IPS DF 19.7 (cell line): ENCODE measurements at places on chromosomes 5 and 9.

GRCh38 chr9:15132091-15132490 lies 174.9 kb downstream of the TTC39B start:
- DNase-seq: no peak

GRCh38 chr5:24183981-24184380 lies 460.8 kb downstream of the CDH10 start:
- no peak for DNase-seq

DNA sequence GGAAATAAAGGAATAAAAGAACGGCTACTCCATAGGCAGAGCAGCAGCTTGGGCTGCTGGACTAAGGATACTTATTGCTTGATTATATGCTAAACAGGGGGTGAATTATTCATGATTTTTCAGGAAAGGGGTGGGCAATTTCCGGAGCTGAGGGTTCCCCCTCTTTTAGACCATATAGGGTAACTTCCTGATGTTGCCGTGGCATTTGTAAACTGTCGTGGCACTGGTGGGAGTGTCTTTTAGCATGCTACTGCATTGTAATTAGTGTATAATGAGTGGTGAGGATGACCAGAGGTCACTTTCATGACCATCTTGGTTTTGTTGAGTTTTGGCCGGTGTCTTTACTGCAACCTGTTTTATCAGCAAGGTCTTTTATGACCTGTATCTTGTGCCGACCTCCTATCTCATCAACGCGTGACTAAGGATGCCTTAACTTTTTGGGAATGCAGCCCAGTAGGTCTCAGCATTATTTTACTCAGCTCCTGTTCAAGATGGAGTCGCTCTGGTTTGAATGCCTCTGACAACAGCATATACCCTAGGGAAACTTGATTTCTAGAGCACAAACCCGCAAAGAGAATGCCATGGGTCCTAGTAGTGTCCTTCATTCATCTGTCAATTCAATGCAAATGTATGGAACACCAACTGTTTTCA lies 47.8 kb upstream of the PWWP2A start:
- DNase-seq: no peak

DNA sequence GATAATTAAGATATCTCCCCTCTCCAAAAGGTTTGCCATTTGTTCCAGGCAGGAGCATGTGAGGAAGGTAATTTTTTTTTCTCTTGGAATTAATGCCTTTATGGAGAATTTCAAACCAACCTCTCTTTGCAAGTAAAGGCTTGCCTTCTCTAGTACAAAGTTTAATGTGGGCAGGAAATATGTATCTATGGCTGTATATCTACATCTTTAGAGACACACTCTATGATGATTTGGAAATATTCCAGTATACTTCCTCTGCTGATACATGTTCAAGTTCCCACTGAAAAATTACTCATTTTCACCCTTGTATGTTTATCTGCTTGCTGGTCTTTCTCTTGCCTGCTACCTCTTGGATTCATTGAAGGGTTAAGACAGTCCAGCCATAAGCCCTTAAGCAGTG lies 83.5 kb upstream of the SEMA6A start:
- DNase-seq: no peak

DNA sequence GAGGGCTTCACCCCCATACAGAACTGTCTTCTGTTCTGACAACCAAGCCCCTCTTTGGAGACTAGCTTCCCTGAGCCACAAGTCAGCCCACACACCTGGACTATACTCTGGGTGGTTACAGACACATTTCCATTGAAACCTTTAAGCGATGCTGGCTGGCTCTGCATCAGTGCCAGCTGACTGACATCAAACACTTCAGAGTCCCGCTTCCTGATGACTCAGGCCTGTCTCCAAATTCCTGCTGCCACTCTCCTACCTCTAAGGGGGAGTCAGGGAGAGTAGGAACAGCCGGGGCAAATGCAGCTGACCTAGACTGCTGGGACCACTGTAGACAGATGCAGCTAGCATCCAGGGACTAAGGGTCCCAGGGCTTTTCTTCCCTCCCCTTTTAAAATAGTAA lies 59.4 kb downstream of the SIL1 start:
- DNase-seq: no peak

DNA sequence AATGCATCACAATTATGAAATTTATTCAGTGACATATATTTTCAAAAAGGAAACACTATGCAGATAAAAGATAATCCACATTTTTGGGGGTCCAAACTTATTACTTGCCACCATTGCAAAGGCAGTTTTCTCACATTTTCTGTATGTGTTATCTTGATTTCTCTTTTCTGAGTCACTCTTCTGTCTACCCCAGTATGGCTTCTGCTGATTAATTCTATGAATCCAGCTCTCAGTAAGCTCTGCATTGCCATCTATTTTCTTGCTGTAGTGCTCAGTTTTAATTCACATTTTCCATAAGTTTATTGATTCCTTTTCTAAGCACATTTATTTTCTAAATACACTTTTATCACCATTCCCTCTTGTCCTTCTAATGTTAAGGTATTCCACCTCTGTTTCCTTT lies 1.7 kb downstream of the IFNA10 start:
- DNase-seq: no peak

DNA sequence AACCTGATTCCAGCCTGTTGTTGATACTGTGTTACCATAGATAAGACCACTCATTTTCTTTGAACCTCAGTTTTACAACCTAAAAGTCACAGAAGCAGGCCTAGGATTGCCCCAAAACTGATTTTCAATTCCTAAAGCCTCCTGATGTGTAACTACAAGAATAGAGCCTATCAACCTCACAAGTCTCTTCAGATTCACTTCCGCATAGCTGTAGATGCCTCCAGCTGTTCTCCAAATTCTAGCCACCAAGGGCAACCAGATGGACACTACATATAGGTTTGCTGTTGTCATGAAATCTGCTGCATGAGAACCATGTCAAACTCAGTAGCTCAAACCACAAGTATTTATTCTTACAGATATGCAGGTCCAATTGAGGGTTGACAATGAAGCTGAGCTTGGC lies 143.5 kb downstream of the SPATA31D1 start:
- DNase-seq: no peak

- DNase-seq: no peak
These were observed 17.4 kb upstream of the FYB1 start for GRCh38 chr5:39236718-39237117.

DNA sequence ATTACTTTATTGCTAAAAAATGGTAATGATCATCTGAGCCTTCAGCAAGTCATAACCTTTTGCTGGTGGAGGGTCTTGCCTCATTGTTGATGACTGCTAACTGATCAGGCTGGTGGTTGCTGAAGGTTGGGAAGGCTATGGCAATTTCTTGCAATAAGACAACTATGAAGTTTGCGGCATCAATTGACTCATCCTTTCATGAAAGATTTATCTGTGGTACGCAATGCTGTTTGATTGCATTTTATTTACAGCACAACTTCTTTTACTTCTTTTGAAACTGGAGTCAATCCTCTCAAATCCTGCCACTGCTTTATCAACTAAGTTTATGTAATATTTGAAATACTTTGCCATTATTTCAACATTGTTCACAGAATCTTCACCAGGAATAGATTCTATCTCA lies 58.3 kb upstream of the ACO1 start:
- no peak for DNase-seq

GRCh38 chr5:155530046-155530445 lies 516.5 kb downstream of the KIF4B start:
- DNase-seq: no peak

DNA sequence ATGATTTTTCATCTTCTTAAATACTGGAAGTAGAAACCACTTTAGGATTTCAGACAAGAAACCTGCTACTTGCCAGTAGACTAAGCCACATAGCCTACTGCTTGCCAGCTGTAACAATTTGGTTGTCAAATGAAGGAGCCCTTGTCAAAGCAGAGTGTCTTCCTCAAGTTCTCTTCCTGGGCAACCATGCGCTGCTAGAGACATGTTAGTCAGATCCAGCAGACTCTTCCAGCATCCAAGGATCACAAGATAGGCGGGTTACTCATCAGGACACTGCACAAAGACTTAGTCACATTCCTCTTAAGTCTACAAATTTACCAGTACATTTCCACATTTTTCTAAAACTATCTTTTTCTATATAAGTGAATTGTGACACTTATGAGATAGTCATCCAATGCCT lies 24.4 kb downstream of the SKIC3 start:
- no peak for DNase-seq

- no peak for DNase-seq
These were observed 2054.2 kb downstream of the MAT2B start for GRCh38 chr5:165559645-165560044.

DNA sequence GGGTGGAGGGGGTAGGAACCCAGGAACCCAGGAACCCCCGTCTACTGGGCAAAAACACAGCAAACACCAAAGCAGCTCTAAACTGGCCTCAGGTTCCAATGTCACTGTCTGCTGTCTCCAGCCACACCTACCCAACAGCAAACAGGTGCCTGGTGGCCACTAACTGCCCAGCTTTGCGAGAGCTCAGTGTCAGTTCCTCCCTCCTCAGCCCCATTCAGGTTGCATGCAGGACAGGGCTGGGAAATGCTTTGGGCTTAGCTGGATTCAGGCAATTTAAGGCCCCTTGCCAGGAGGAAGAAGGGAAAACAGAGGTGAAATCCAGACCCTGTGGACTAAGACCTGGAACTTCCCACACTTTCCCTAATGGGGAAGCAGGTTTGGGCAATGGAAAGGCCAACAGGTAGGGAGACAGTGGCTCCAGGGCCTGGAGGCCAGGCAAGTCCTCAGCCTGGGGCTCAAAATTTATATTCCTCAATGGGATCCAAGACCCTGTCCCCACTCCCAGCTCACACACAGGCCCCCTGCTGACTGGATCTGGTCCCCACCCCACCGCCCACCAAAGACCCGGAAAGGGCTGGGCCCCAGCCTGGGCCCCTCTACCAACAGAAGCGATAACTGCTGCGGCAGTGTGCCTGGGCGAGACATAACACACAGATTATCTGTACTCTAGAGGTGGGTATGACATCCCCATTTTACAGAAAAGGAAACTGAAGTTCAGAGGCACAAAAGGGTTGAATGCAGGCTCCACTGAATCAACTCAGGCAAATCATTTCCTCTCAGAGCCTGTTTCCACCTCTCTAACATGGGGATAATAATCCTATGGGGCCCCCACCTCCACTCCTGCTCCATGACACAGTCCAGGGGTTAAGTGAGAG lies 3.5 kb downstream of the EEIG1 start:
- no peak for DNase-seq

- DNase-seq: no peak
These were observed 1068.0 kb downstream of the NR2F1-AS1 start for GRCh38 chr5:92513067-92513466.

GRCh38 chr5:10460252-10460906 lies 18.7 kb downstream of the ROPN1L start:
- no peak for DNase-seq

DNA sequence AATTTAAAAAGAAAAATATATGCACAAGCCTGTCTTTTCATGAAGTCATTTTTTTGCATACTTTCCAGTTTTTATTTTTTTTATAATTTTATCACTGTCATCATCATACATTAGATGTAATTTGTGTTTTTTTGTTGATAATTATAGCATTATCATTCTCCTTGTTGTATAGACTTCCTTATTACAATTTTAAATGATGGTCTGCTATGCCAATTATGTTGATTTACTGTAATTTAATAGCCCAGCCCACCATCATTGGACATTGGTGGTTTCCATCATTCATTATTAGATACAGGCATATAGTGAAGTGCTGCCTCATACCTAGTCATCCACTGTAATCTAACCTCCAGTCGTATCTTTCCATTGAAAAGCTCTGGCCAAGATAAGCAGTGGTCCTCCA lies 3.8 kb upstream of the TJP2 start:
- DNase-seq: no peak

- DNase-seq: no peak
These were observed 150.9 kb downstream of the FGF18 start for GRCh38 chr5:171570244-171570825.

DNA sequence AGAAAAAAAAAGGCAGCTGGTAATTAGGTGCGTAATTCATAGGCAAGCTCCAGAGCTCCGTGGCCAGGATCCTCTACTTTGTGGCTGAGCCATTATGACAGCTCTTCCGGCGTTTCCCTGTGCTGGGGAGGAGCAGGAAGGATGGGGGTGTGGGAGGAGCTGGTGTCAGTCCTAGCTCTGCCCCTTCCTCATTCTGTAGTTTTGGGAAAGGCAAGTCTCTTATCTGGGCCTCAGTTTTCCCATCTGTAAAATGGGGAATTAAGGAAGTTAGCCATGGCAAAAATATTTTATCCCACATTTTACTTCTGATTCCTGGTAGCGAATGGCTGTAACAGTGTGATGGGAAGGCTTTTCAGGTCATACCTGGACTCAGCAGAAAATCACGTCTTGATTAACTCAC lies 81.1 kb downstream of the SEC61B start:
- no peak for DNase-seq

- DNase-seq: peak; percentile 48
These were observed 102.8 kb downstream of the ARL15 start for GRCh38 chr5:54207566-54207965.

DNA sequence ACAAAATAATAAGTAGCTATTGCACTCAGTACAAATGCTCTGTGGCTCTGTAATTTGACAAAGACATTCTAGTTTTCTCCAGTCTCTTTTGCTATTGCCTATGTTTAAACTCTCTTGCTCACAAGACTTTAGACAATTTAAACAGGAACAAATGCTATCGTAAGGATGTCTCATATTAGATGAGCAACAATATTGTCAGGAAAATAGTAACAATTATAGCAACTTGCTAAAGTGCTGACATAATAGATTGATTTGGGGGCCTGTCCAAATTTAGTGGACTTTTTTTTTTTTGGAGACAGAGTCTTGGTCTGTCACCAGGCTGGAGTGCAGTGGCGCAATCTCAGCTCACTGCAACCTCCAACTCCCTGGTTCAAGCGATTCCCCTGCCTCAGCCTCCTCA lies 11.8 kb downstream of the KIF2A start:
- no peak for DNase-seq

DNA sequence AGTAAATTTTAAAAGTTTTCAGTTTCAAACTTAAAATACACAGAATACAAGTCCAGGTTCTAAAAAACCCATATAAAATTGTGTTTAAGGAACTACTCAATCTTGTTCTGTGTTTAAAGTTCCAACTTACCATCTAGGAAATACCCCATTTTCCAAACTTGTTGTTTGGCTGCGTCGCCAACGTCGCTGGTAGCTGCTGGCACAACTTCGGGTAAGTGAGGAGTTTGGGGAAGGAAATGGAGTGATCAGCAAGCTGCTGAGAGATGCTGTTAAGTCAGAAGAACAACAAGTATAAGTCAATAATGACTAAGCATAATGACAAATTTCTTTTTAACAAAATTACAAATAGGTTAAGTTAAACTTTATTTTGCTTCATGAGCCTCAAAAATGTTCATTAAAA lies 71.3 kb upstream of the RAPGEF6 start:
- no peak for DNase-seq

DNA sequence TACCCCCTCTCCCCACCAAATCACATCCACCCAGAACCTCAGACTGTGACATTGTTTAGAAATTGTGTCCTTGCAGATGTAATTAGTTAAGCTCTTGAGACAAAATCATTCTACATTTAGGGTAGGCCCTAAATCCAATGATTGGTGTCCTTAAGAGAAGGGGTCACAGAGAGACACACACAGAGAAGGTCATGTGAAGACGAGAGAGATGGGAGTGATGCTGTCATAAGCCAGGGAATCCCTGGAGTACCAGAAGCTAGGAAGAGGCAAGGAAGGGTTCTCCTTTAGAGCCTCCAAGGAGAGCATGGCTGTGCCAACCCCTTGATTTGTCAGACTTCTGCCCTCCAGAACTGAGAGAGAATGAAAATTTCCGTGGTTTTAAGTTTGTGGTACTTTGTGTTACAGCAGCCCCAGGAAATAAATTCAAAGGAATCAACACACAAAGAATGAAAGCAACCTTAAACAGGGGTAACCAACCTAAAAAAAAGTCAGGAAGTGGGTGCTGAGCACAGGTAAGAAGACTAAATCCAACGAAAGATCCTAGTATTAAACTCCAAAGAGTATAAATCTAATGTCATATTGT lies 33.6 kb downstream of the TIMD4 start:
- no peak for DNase-seq
